ENCODE measurements at places on chromosomes 3 and 15. TPM values are rescaled to one million over a fixed set of nuclear protein-coding genes. Genes with fewer than 3 reads are reported as not detected.

DNA sequence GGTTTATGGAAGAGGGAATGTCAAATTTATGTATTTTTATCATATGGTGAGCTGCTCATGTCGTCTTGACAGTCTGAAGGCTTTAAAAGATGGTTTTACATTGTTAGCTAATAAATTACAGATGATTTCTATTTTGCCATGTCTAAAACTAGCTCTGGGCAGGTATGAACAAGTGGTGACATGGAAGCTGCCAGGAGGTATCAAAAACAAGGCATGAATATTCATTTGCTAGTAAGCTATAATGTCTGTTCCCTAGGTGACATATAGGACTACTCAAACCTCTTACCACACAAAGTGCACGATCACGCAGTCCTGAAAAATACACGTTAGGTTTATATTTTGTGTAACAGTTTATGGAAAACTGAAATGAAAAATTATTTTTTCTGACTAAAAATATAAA, 34.8 kb downstream of the ST3GAL6 start:
- no peak for DNase-seq

GRCh38 chr15:25426896-25427610, 11.8 kb downstream of the UBE3A start:
- DNase-seq, result no peak

DNA sequence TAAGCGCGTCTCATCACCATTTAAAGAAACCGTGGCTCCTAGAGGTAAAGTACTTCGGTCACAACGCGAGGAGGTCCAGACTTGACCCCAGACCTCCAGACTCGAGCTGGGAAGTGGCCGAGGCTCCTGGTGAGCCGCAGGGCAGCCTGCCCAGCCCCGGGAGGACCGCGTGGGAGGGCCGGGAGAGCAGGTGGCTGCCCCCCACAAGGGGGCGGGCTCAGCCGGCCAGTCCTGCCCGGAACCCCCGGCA, at the start of gene SLC27A2:
SLC27A2 (plus strand) TSS at position 228 of the 250 bp plus-strand sequence. CDS start 232 bp downstream, outside the sequence.
- DNase-seq, result no peak

- DNase-seq, result no peak
Measured at GRCh38 chr15:52440414-52440813, 88.3 kb downstream of the MYO5A start.

DNA sequence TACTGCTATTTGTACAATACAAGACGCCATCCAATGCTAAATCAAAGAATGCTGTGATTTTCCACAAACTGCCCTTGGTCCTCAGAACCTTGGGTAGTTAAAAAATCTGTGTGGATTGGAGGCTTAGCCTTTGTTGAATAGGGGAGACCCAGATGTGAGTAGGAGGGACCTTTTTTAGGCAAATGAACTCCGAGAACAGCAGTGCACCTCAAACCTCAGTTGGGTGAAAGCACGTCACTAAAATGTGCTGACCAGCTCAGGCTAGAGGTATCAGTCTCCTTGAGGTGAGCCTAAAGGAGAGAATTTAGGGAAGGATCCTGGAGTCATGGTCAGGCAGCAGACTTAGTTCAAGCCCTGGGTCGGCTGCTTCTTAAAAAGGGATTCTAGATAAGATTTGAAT, 200.7 kb downstream of the SOX2 start:
- DNase-seq, result no peak

AGBL1 gene
- total RNA-seq, result 18.1 TPM

LEKR1 gene
- 0.27 TPM for total RNA-seq

IL17RB gene
- 0.93 TPM for total RNA-seq

CYP11A1 gene
- 1.2 TPM for total RNA-seq

Data from muscle of leg (tissue), 16 donors.